ENCODE measurements at places on chromosomes 13 and 19.

DNA sequence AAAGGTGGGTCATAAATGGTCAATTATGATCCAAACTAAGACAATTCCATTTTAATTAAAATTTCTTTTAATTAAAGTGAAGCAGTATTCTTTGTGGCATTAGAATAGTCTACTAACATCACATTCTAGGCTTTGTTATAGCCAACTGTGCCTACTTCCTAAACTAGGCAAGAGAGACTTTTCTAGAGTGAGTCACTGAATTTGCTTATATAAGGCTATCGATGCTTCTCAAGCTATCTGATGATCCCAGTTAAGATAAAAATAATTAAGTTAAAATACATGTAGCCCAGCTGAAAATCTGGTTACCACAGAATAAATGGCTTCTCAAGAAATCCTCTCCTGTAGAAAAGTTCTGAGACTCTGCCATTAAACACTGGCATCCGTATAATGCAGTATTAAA lies 12.5 kb downstream of the ANKRD10 start:
- no peak for DNase-seq

DNA sequence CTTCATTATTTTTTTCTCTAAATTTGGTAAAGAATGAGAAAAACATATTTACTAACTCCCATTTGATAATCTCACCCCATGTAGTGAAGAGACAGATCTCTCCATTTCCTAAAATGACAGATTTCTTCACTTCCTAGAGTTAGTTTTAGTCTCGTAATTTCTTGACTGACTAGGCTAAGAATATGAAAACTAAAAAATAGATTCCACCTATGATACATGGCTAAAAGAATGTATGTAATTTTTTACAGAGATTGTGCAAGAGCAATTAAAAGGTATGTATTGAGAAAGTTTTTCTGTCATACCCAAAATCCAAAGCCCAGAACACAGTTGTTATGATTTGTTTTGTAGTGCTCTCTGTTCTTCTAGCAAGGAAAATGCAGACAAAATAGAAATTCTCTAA lies 9.5 kb downstream of the NALCN start:
- DNase-seq, result no peak

DNA sequence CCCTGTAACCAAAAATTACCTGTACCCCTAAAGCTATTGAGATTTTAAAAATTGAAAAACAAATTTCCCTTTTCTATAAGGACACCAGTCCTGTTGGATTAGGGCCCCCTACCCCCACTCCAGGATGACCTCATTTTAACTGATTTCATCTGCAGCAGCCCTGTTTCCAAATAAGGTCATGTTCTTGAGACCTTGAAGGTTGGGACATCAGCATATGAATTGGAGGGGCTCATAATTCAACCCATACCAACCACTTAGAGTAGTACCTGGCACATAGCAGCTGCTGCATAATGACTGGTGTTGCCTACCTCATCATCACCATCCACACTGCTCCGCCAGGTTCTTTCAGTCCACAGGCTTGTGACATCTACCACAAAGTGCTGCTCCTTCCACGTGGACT lies 17.6 kb downstream of the ZNF71 start:
- no peak for DNase-seq

DNA sequence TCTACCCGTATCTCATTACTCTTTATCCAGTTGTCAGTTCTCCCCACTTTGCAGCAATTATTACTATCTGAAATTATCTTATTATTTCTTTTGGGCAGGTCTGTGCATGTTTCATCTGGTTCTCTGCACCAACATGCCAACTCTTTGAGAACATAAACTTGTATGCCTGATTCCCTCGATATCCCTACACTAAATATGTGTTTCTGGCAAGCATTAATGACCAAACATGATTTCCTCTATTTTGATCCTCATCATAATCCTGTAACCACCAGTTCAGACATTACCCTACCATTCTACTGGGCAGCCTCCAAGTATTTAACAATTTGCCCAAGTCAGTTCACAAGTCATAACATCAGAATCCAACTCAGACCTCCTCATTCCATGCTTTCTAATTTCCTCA lies 426.1 kb downstream of the FOXO1 start:
- DNase-seq, result no peak

- DNase-seq, result no peak
Observed at GRCh38 chr13:39858794-39859193, 203.3 kb downstream of the COG6 start.

All from stimulated activated CD4-positive, alpha-beta T cell treated with anti-CD3 and anti-CD28 coated beads, Interleukin-12 subunit alpha, Interleukin-12 subunit beta, amount 100 ng/mL, for 24 hours (primary cell).